ENCODE measurements at places on chromosomes 16 and 17. TPM values are rescaled to one million over a fixed set of nuclear protein-coding genes. Genes with fewer than 3 reads are reported as not detected.

TOX3 gene
- total RNA-seq: 0.20 TPM

PITPNC1 gene
- 13.7 TPM for total RNA-seq

TUBG2 gene
- total RNA-seq: 26.1 TPM

PRKCB gene
- total RNA-seq: 0.15 TPM

ZP2 gene
- total RNA-seq: not detected

GNG13 gene
- total RNA-seq: not detected

ACSM2B gene
- total RNA-seq: not detected

CCDC40 gene
- 4.5 TPM for total RNA-seq

MAF gene
- 0.48 TPM for total RNA-seq

KRT9 gene
- not detected for total RNA-seq

HS3ST6 gene
- 3.2 TPM for total RNA-seq

RNF166 gene
- 16.0 TPM for total RNA-seq

SPDYE4 gene
- not detected for total RNA-seq

ELMO3 gene
- 0.81 TPM for total RNA-seq

ZG16B gene
- total RNA-seq: 0.92 TPM

HEATR9 gene
- not detected for total RNA-seq

SRCIN1 gene
- 3.1 TPM for total RNA-seq

CIITA gene
- 0.17 TPM for total RNA-seq

CEP112 gene
- total RNA-seq: 5.6 TPM

CCL22 gene
- not detected for total RNA-seq

CACNA1H gene
- 12.1 TPM for total RNA-seq

CARHSP1 gene
- 126 TPM for total RNA-seq

DNAI2 gene
- total RNA-seq: not detected

ADCY9 gene
- 6.7 TPM for total RNA-seq

SCARF1 gene
- total RNA-seq: 0.33 TPM

XYLT1 gene
- 0.74 TPM for total RNA-seq

PDE6G gene
- 2.5 TPM for total RNA-seq

TBC1D3L gene
- 9.3 TPM for total RNA-seq

ESRP2 gene
- total RNA-seq: 0.05 TPM

ITGAL gene
- total RNA-seq: 0.08 TPM

KRTAP4-9 gene
- not detected for total RNA-seq

PYDC1 gene
- total RNA-seq: not detected

CBFA2T3 gene
- 0.47 TPM for total RNA-seq

FOXJ1 gene
- 0.40 TPM for total RNA-seq

RAB40C gene
- 13.7 TPM for total RNA-seq

VMO1 gene
- total RNA-seq: 1.5 TPM

IRX6 gene
- total RNA-seq: not detected

OSBPL7 gene
- 9.4 TPM for total RNA-seq

PRSS33 gene
- not detected for total RNA-seq

KRT39 gene
- not detected for total RNA-seq

ABCA3 gene
- 15.1 TPM for total RNA-seq

SCIMP gene
- total RNA-seq: not detected

CDRT15 gene
- not detected for total RNA-seq

WIPF2 gene
- total RNA-seq: 24.3 TPM

DNAH9 gene
- total RNA-seq: not detected

KRTAP4-2 gene
- total RNA-seq: not detected

DNAAF8 gene
- total RNA-seq: 2.0 TPM

RAB34 gene
- total RNA-seq: 237 TPM

CDH8 gene
- total RNA-seq: 0.38 TPM

PKD1 gene
- total RNA-seq: 54.4 TPM

TVP23A gene
- total RNA-seq: 0.34 TPM

NR1D1 gene
- total RNA-seq: 10.8 TPM

All from A549 treated with CpdA at 1 μM for 4 hours (cell line).